ENCODE measurements at places on chromosomes 7 and 10.

DNA sequence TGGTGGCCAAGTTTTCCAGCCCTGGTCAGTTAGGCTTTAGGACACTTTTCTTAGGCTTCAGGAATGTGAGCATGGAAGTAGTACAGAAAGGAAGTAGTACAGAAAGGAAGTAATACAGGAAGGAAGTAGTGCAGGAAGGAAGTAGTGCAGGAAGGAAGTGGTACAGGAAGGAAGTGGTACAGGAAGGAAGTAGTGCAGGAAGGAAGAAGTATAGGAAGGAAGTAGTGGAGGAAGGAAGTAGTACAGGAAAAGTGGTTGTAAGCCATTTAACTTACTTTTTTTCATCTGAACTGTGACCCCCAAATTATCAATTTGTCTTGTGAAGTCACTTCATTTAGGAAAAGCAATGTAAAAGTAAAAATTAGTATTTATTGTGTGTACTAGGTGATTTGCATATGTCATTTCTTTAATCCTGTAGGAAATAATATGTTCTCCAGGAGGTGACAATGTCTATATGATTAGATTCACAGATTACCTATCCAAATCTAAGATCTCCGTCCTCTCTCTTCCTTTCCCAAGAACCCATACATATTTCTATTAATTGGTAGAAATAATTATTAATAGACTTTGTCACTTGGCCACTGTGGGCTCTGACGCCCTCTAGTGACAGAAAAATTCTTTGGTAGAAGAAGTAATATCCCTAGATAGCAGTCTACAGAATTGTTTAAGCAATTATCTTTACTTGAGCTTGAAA is 3.9 kb upstream of the FAS start:
- no peak for DNase-seq

- DNase-seq: no peak
Measured at GRCh38 chr10:130749911-130750310, 561.6 kb downstream of the TCERG1L start.

DNA sequence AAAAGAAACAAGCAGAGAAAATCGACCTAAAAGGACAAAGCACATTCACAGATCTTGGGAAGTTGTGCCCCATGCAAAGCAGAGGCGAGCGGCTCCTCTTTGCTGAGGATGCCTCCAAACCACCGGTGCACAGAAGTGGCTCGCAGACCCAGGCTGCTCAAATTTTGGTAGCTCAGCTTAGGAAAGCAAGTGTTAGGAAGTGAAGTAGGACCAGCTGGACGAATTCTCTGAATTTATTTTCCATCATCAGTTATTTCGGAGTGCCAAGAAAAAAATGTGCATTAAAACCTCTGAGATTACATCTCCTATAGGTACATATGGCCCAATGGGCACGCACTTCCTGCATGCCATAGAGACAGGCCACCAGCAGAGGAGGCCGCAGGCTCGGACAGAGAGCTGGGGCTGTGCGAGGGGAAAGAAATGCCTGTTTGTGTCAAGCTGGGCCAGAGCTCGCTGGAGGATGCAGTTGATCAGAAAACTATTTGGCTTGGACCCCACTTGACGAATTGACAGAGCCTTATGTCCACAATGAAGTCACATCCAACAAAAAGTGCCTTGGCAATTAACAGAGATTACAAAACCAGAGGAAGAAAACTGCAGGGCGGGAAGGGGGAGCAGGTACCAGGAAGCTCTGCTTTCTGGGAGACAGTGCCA is 122.3 kb upstream of the LYZL2 start:
- DNase-seq: peak; percentile 82

- no peak for DNase-seq
Measured at GRCh38 chr10:70433581-70434280, 7.8 kb downstream of the NODAL start.

DNA sequence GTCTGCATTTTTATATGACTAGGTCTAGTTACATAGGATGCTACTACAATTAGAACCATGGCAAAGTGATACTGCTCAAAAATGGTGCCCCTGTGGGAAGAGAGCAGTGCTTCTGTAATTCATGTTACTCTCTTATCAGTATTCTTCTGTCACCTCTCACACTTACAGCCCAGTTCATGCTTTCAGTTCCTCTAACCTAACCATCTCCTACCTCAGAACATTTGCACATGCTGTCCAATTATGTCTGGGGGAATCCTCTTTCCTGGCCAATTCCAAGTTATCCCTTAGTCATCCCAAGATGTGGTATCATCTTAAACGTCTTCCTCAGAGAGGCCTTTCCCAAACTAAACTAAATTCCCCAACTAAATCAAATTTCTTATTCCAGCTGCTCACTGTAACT is 190.2 kb downstream of the RELN start:
- DNase-seq: no peak

- no peak for DNase-seq
Measured at GRCh38 chr10:27723436-27723835, 22.2 kb downstream of the MKX start.

DNA sequence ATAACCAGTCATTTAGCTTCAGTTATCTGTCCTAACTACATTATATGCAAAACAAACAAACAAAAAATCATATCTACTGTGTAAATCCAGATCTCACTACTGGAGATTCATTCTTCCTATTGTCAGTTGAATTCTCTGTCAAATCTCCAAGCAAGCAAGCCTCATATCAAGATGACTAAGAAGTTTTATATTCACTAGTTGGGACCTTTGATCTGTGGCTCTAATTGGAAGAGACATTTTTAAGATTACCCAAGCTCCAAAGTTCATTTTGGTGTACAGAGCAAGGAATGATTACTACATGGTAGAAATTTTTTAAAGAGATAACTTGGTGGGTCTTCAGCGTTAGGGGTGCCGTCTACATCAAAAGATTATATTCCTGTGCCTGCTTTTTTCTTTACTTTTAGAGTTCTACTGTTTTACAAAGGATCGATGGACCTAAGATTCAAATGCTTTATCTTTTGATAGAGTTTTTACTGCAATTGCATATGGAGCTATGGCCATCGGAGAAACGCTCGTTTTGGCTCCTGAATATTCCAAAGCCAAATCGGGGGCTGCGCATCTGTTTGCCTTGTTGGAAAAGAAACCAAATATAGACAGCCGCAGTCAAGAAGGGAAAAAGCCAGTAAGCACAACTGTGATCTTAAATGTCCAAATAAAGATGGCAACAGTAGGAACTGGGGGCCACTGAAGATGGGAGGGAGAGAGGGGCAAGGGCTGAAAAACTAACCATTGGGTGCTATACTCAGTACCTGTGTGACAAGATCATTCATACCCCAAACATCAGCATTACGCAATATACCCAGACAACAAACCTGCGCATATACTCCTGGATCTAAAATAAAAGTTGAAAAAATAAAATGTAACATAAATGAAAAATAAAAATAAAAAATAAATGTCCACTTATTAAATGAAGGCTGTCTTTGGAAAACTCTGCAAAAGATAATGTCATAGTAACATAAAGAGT is 47.9 kb downstream of the SP8 start:
- DNase-seq: no peak

GRCh38 chr7:144436500-144436899 is 33.0 kb upstream of the NOBOX start:
- no peak for DNase-seq

- DNase-seq: no peak
Measured at GRCh38 chr7:145784809-145785780, 331.5 kb upstream of the CNTNAP2 start.

- no peak for DNase-seq
Measured at GRCh38 chr7:90728568-90728967, 132.4 kb downstream of the CDK14 start.

GRCh38 chr10:118735294-118735693 is 19.5 kb downstream of the CACUL1 start:
- DNase-seq: no peak

GRCh38 chr7:100506356-100506923 is 22.7 kb downstream of the NYAP1 start:
- no peak for DNase-seq

DNA sequence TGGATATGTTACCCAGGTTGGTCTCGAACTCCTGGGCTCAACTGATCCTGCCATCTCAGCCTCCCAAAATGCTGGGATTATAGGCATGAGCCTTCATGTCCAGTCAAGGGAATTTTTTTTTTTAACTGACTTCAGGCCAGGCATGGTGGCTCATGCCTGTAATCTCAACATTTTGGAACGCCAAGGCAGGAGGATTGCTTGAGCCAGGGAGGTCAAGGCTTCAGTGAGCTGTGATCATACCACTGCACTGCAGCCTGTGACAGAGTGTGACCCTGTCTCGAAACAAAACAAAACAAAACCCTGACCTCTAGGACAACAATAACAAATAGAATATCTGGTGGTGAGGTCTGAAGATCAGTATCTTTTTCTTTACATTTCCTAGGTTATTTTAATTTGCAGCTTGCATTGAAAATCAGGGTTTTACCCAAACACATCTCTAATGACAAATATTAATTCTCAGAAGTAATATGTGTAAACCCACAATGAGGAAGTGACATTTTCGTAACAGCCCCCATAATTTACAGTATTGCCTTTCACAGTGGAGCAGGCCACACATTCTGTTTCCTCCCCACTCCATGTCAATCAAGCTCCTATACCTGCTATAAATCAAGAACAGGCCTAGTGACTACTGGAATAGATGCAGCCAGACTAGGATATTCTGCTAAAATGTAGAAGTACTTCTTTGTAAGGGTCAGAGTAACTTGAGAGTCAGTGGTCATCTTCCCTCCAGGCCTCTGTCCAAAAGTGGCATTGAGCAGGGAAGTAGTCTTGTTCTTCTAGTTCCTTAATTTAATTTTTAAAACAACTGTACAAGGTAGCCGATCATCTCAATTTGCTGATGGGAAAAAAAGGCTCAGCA is 43.3 kb upstream of the ECHDC3 start:
- no peak for DNase-seq

GRCh38 chr10:121244818-121245217 is 353.4 kb downstream of the FGFR2 start:
- no peak for DNase-seq

Data from CD8-positive, alpha-beta memory T cell (primary cell).